ENCODE measurements at places on chromosomes 5 and 9. TPM values are rescaled to one million over a fixed set of nuclear protein-coding genes. Genes with fewer than 3 reads are reported as not detected.
A peak's percentile ranks its signal among the peaks of the same experiment; 100 is the strongest.

DNA sequence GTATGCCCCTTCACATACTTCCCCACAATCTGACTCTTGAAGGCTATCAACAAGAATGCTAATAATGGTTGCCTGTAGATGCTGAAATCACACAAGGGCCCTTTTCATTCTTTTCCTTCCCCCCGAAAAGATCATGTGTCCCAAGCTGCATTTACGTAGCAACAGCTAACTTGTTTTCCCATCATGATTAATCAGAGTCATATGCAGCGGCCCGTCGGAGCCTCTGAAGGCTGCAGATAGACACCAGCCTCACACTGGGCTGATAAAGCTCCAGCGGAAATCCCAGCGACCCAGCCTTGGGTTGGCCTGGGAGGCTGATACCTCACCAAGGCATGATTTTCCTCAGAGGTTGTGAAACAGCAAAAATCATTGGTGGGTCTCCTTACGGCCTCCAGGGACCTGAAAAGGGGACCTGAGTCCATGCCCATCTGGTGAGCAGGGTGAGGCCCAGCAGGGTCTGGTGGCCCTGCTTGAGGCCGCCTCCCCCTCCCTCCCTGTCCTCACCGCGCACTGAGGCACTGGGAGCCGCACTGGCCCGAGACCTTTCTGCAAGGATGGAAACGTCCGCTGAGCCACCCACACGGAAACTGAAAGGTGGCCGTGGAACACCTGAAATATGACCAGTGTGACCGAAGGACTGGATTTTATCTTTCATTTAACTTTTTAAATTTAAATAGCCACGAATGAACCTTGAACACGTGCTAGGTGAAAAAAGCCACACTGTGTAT is 114.2 kb upstream of the PHYKPL start:
- no peaks in the 10 kb centered on the region for H3K4me1 ChIP-seq
- peaks cover 64% of the 10 kb centered on the region for H3K27me3 ChIP-seq
- no peak overlapping the region for H3K4me3 ChIP-seq
- DNase-seq = no peak
- no peak overlapping the region for H3K27ac ChIP-seq

DNA sequence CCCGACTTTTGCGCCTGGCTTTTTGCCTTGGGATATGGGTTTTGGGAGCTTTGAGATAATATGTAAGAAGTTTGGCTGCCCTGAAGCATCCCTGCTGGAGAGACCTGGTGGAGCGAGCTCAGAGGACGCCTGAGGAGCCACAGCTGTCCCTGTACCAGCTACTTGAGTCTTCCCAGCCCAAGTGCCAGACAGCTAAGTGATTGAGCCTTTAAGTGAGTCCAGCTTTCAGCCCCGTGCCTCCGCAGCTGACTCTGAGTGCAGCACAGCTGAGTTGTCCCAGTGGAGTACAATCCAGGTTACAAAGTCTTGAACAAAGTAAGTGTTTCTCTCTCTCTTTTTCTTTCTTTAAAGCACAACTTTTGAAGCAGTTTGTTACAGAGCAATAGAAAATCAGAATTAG is 203.8 kb upstream of the DAP start:
- H3K36me3 ChIP-seq = no peaks in the 10 kb centered on the region
- no peak for DNase-seq
- peaks cover 24% of the 10 kb centered on the region for H3K27me3 ChIP-seq
- H3K4me3 ChIP-seq = no peak overlapping the region
- H3K4me1 ChIP-seq = no peaks in the 10 kb centered on the region
- H3K27ac ChIP-seq = no peak overlapping the region

DNA sequence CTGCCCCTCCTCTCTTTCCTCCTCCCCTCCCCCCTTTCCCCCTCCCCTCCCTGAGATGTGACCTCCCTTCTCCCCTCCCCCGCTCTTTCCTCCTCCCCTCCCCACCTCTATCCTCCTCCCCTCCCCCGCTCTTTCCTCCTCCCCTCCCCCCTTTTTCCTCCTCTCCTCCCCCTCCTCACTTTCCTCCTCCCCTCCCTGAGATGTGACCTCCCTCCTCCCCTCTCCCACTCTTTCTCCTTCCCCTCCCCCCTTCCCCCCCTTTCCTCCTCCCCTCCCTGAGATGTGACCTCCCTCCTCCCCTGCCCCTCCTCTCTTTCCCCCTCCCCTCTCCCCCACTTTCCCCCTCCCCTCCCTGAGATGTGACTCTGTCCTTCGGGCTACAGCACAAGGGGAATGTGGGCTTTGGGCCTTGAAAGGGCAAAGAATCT is 169.8 kb downstream of the COL23A1 start:
- H3K36me3 ChIP-seq = no peaks in the 10 kb centered on the region
- no peak overlapping the region for H3K4me3 ChIP-seq
- peaks cover 11% of the 10 kb centered on the region for H3K4me1 ChIP-seq
- no peak for DNase-seq
- H3K27ac ChIP-seq = no peak overlapping the region
- peaks cover 7% of the 10 kb centered on the region for H3K27me3 ChIP-seq

- no peaks in the 10 kb centered on the region for H3K36me3 ChIP-seq
- no peak overlapping the region for H3K4me3 ChIP-seq
- no peak overlapping the region for H3K27ac ChIP-seq
These were observed 185.1 kb upstream of the ELAVL2 start for GRCh38 chr9:24011009-24011717.

OTULINL gene
- not detected for polyA plus RNA-seq

GRCh38 chr9:109903515-109904138 is 123.6 kb downstream of the PALM2AKAP2 start:
- H3K4me1 ChIP-seq = no peaks in the 10 kb centered on the region
- H3K4me3 ChIP-seq = no peak overlapping the region

GRCh38 chr9:113907282-113907681 is 31.2 kb downstream of the ZNF618 start:
- H3K36me3 ChIP-seq = no peaks in the 10 kb centered on the region
- no peak for DNase-seq

GRCh38 chr9:70694758-70695157 is 280.3 kb upstream of the KLF9 start:
- no peaks in the 10 kb centered on the region for H3K36me3 ChIP-seq
- no peak overlapping the region for H3K27ac ChIP-seq
- H3K4me1 ChIP-seq = no peaks in the 10 kb centered on the region

DNA sequence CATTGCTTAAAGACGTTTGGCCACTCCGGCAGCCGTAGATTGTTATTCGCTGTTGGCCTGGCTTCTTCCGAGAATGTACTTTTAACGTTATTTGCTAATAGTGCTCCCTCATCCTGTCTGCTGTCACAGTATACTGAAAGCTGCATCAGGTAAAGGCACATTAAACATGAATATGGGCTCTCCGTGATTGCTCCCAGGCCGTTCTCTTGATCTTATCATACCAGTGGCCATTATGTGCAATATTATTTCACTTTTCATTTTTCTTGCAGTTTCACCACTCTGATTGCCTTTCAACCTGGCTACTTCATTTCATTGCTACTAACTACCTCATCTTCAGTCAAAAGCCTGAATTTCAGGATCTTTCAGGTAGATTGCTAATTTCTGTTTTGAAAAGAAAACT is 34.0 kb downstream of the GLRX start:
- H3K36me3 ChIP-seq = peaks cover 89% of the 10 kb centered on the region
- DNase-seq = no peak
- H3K27me3 ChIP-seq = no peaks in the 10 kb centered on the region
- H3K27ac ChIP-seq = no peak overlapping the region
- no peak overlapping the region for H3K4me3 ChIP-seq

GRCh38 chr9:113580041-113580953 is 116.8 kb downstream of the RGS3 start:
- H3K27me3 ChIP-seq = no peaks in the 10 kb centered on the region
- H3K4me3 ChIP-seq = no peak overlapping the region
- no peak for DNase-seq
- peaks cover 23% of the 10 kb centered on the region for H3K4me1 ChIP-seq
- H3K27ac ChIP-seq = no peak overlapping the region
- H3K36me3 ChIP-seq = no peaks in the 10 kb centered on the region

TEK gene
- polyA plus RNA-seq = 0.07 TPM

DNA sequence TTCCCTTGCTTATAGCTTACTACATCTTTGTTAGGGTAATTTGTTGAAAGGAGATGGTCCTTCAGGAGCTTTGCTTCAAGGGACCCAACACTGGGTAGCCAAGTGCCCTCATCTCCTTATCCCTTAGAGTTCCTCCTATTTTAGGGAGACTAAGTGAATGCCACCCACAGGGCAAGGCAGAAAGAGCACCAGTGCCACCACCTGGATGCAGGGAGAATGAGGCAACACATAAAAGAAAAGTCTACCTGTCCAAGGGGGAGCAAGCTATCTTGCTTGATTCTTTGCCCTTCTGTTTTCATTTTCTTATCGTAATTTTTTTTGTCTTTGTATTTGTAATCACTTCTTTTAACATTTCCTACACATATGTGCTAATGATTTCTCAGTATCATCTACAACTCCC is 205.5 kb downstream of the NPR3 start:
- no peaks in the 10 kb centered on the region for H3K4me1 ChIP-seq
- DNase-seq = no peak
- no peaks in the 10 kb centered on the region for H3K36me3 ChIP-seq
- H3K4me3 ChIP-seq = no peak overlapping the region
- H3K27ac ChIP-seq = no peak overlapping the region

- H3K4me3 ChIP-seq = no peak overlapping the region
- DNase-seq = peak; percentile 31
- no peaks in the 10 kb centered on the region for H3K36me3 ChIP-seq
- no peaks in the 10 kb centered on the region for H3K27me3 ChIP-seq
- no peak overlapping the region for H3K27ac ChIP-seq
These were observed 795.0 kb downstream of the EFNA5 start for GRCh38 chr5:106875591-106876297.

DNA sequence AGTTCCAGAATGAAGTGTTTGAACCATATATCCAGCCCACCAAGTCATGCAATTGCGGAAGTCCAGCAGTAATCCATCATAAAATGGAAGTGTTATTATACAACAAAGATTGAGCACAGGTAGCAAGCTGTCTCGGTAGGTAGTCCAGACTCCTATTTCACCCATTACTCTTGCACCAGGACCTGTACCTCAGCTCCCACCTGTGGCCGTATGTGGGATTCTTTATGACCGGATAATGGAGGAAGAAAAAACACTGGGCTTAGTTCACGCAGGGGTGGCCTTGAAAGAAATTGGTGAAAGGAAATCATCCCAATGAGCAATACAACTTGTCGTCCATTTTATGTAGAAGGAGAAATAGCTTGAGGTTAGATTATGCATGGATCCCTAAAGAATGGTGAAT is 216.3 kb downstream of the ESM1 start:
- H3K36me3 ChIP-seq = no peaks in the 10 kb centered on the region
- H3K27me3 ChIP-seq = peaks cover 5% of the 10 kb centered on the region
- H3K4me3 ChIP-seq = no peak overlapping the region
- no peak for DNase-seq
- no peak overlapping the region for H3K27ac ChIP-seq

DNA sequence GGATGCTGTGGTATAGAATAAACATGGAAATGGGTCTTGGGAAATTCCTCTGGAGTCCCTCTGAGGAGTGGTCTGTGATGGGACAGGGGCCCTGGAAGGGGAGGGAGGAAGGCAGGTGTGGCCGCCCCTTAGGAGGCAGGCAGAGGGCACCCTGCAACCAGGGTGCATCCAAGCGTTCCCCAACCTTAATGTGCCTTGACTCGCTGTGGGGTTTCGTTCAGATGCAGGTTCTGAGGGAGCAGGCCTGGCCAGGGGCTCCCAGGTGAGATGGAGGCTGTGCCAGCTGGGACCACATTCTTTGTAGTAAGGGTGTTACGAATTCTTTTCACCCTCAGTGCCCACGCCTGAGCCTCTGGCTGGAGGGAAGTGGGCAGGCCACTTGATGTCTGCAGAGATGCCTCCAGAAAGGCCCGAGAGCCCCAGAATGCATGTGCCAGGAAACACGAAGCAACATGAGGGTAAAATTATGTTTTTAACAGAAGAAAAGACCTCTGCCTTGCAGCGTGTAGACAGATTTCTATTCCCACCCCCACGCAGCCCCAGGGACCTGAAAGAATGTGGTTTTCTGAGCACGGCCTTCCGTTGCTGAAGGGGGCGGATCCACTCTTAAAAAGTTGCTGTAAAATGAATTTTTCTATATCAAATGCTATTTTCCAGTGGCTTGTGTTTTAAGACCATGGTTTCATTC is 150.4 kb upstream of the IER5L start:
- no peaks in the 10 kb centered on the region for H3K27me3 ChIP-seq
- no peak overlapping the region for H3K4me3 ChIP-seq
- DNase-seq = no peak
- no peaks in the 10 kb centered on the region for H3K36me3 ChIP-seq

SPATA31A3 gene
- 0.11 TPM for polyA plus RNA-seq

GRCh38 chr5:169895926-169896325 is 84.4 kb downstream of the INSYN2B start:
- no peaks in the 10 kb centered on the region for H3K36me3 ChIP-seq
- no peak for DNase-seq
- H3K27me3 ChIP-seq = no peaks in the 10 kb centered on the region
- no peaks in the 10 kb centered on the region for H3K4me1 ChIP-seq
- H3K4me3 ChIP-seq = no peak overlapping the region

LMAN2 gene
- 196 TPM for polyA plus RNA-seq

REEP2 gene
- polyA plus RNA-seq = 0.05 TPM

EIF4E1B gene
- not detected for polyA plus RNA-seq

DNA sequence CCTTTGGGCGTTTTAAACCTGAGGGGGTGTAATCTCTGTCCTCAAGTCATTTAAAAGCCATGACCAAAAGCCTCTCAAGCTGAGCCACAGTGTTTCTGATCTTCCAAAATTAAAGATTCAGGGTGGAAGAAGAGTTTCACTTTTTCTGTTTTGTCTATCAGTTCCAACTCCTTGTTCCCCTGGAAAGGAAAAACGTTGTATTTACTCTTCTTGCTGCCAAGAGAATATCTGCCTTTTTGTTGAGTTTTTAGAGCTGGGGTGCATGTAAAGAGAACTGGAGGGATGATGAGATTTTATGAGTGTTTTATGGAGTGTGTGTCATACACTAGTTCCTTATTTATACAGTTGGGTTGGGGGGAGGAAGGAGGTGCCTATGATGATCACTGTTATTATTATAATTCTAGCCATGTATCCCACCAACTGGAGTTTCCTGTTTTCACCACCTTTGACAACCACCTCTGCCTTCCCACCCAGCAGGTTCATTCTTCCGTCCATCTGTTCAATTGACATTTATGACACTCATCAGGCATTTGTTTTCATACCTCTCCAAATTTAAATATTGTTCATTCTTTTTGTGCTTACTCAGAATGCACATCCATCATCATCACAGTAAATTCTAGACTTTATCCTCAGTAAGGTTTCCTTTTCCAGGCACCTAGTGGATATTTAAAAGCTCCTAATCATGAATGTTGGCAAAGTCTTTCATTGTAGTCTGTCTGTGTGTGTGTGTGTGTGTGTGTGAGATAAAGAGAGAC is 97.9 kb upstream of the MPDZ start:
- H3K4me1 ChIP-seq = no peaks in the 10 kb centered on the region
- no peaks in the 10 kb centered on the region for H3K36me3 ChIP-seq
- H3K27me3 ChIP-seq = no peaks in the 10 kb centered on the region

- H3K36me3 ChIP-seq = peaks cover 52% of the 10 kb centered on the region
- H3K4me3 ChIP-seq = peak overlapping the region; percentile 98
- no peak for DNase-seq
- no peaks in the 10 kb centered on the region for H3K27me3 ChIP-seq
These were observed 1.2 kb downstream of the CCNH start for GRCh38 chr5:87411586-87411972.
